K562 (cell line): ENCODE measurements at places on chromosomes 12 and 14.

GRCh38 chr12:67651132-67651695 lies 2.7 kb downstream of the DYRK2 start:
- peaks cover 25% of the 10 kb centered on the region for H3K36me3 ChIP-seq
- H3K27ac ChIP-seq = no peak overlapping the region
- no peak overlapping the region for H3K4me3 ChIP-seq
- DNase-seq = no peak
- no peaks in the 10 kb centered on the region for H3K27me3 ChIP-seq
- H3K4me1 ChIP-seq = peaks cover 23% of the 10 kb centered on the region; the same call in 2 of the 3 replicates

GRCh38 chr14:104989951-104990303 lies 4.3 kb downstream of the CLBA1 start:
- no peak for DNase-seq
- no peaks in the 10 kb centered on the region for H3K36me3 ChIP-seq
- H3K4me3 ChIP-seq = no peak overlapping the region
- no peaks in the 10 kb centered on the region for H3K27me3 ChIP-seq
- no peaks in the 10 kb centered on the region; the same call in 2 of the 3 replicates for H3K4me1 ChIP-seq
- H3K27ac ChIP-seq = no peak overlapping the region

- no peak for DNase-seq
- no peaks in the 10 kb centered on the region for H3K27me3 ChIP-seq
- H3K4me3 ChIP-seq = no peak overlapping the region
- H3K36me3 ChIP-seq = no peaks in the 10 kb centered on the region
Observed at GRCh38 chr12:52666471-52666870, 13.7 kb downstream of the KRT1 start.

- H3K27ac ChIP-seq = no peak overlapping the region
- DNase-seq = no peak
- no peaks in the 10 kb centered on the region for H3K36me3 ChIP-seq
Observed at GRCh38 chr12:101173197-101173749, 36.8 kb downstream of the SLC5A8 start.

- no peaks in the 10 kb centered on the region for H3K36me3 ChIP-seq
- H3K4me1 ChIP-seq = no peaks in the 10 kb centered on the region
- DNase-seq = no peak
- H3K4me3 ChIP-seq = no peak overlapping the region
- H3K27me3 ChIP-seq = no peaks in the 10 kb centered on the region
Observed at GRCh38 chr14:104240434-104241157, 102.2 kb downstream of the KIF26A start.

DNA sequence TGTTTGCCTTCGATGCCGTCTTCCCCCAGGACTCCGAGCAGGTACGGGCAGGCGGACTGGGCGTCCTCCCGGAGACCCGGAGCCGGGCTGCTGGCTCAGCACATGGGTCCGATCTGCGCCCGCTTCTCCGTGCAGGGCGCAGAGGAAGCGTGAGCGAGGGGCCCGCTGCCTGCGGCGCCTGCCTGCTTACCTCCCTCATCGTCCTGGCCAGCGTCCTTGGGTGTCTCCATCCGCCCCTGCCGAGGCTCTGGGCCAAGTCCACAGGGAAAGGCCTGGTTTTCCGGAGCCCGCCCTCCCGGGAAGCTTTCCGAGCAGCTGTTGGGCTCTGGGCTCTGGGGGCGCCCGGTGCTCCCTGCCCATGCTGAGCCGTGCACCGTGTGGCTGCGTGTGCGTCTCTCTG lies 33.5 kb downstream of the KIF26A start:
- no peak overlapping the region for H3K4me3 ChIP-seq
- no peak for DNase-seq
- H3K27me3 ChIP-seq = no peaks in the 10 kb centered on the region; the same call in 1 of the 3 replicates
- H3K36me3 ChIP-seq = no peaks in the 10 kb centered on the region
- H3K27ac ChIP-seq = no peak overlapping the region
- peaks cover 17% of the 10 kb centered on the region; the same call in 1 of the 2 replicates for H3K4me1 ChIP-seq

DNA sequence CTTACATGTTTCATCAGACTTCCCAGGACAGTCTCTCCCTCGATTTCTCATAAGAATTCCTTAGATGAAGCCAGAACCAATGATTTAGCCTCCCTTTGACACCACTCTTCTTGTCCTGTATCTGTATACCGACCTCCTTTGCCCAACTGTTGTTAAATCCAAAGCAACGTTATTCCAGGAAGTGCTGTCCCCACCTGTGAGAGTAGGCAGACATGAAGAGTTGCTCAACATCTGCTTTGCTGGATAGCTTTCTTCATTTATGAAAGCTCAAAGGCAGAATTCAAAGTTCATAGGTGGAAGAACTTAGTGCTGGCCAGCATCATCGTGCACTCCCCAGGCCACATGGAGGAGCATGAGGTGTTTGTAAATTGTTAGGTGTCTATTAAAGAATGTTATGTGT lies 55.6 kb downstream of the GTF2A1 start:
- no peaks in the 10 kb centered on the region for H3K27me3 ChIP-seq
- no peak for DNase-seq
- H3K27ac ChIP-seq = no peak overlapping the region
- peaks cover 6% of the 10 kb centered on the region for H3K4me1 ChIP-seq
